IMR-90 (cell line): ENCODE measurements at places on chromosomes 11 and 22.

- DNase-seq = no peak
These were observed 47.9 kb upstream of the PPP2R1B start for GRCh38 chr11:111814106-111814505.

DNA sequence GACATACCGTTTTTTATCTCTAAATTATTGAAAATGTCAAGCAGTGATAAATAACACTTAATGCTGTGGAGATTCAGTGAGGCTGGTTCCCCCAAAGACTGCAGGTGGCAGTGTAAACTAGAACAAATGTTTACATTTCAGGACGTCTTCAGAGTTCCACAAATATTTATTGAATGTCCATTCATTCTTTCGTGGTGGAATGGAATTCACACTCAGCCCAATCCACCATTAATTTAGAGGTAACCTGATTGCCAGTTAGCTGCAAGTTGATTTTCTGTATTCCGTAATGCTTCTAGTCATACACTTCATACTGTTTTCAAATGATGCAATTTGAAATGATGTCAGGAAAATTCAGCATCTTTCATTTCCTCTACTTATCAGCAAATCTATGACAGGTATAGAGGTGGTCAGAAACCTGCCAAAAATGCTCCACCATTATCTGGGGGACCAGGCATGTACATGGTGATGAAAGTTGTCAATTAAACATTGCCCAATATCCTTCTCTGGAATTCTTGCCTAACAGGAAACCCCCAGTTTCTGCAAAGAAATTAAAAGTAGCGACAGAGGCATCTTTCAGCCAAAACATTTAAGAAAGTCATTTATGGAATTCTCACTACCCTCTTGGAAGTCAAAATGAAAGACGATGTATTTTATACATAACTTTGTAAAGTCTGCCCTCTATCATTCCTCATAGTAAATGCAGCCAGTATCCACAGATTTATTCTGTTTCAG is 94.3 kb upstream of the BMAL1 start:
- DNase-seq = peak; percentile 54

- DNase-seq = no peak
These were observed 841.8 kb upstream of the TENM4 start for GRCh38 chr11:80282643-80283042.

DNA sequence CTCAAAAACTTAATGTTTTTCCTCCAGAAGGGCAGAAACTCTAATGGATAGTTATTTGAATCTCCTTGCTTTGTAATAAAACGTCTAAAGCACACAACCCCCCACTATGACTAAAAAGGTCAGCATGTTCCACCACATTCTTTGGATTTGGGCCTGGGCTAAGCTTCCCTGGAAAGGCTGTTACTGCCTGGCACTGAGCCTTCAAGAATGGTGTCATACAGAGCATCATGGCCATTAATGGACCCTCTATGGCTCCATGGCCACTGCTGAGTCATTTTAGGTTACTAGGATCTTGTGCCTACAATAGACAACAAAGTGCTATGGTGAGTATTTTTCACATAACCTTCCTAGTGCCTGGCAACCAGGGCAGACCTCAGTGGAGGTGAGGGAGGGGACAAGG is 242.6 kb upstream of the FAT3 start:
- DNase-seq = peak; percentile 88

GRCh38 chr11:14435717-14436512 is 63.7 kb downstream of the COPB1 start:
- no peak for DNase-seq

DNA sequence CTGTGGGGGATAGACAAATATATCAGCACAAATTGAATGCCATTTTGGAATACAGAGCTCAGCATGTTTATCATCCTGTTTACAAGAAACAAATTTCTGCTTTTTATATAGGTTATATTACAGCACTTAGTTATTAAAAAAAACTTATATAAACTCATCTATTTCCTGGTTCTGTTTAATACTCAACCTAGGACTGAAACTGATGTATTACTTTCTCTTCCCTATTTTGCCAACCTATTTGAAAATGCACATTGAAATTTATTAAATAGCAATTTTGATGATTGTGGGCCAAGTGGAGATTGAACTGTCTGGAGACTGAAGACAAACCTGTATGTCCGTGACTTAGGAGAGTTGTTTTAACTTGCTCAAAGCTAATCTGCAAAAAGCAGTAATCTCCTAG is 288.3 kb upstream of the ANO3 start:
- no peak for DNase-seq

DNA sequence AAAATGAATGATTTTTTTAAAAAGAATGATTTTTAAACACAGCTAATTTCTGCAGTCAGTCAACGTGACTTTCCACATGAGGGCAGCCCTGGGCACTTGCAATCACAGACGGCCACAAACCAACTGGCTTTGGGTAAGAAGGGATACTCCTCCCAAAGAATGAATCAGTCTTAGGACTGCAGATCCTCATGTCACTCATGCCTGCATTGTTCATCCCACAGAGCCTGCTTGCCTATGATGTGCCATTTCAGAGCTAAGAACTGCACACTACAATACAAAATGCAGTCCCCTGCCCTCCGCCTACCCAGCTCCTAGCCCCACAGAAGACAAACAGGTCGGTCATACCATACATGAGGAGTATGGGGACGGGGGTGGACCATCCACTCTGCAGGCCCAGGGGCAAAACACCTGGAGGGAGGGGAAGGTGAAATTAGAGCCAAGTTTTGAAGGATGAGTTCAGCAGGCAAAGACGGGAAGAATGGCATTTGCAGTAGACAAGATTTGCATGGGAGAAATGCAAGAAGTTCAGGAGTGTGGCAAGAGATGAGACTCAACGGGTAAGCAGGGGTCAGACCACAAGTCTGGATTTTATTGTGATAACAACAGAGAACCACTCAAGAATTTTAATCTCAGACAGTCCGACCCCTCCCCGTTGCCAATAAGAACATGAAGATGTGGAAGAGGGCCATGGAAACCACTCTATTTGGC is 24.7 kb downstream of the PACSIN2 start:
- peak; percentile 89 for DNase-seq

- DNase-seq = no peak
These were observed 607.9 kb upstream of the B3GAT1 start for GRCh38 chr11:135019899-135020298.

DNA sequence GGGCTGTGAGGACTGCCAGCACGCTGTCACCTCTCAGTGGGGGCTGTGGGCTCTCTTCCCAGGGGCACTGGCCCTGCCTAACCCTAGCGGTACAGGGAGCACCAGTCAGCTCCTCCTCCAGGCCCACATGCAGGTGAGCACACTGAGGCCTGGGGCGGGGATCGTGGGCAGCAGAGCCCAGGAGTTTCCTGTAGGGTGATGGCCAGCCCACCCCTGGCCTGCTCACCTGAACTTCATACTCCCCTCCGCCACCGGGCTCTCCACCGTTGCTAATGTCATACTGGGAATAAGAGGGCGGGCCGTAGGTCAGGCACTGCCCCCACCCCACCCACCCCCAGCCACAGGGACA is 10.0 kb upstream of the TREH start:
- no peak for DNase-seq

DNA sequence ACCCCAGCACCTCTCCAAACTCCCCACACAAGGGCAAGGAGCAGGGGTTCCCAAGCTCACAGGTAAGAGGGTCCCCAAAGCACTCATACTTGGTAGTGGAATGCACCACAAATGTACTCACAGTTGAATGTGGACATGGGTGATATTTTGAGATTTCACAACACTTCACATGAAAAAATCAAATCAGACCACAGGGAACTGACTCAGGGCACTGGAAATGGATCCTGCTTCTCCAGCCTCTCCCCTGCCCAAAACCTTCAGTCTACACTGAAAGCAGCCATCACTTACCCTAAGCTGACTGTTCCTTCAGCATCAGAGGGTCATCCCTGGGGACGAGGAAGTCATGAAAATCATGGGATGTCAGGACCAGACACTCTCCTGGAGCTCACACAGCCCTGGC is 40.2 kb downstream of the SCGB1A1 start:
- peak; percentile 33 for DNase-seq

GRCh38 chr11:73201249-73201648 is 16.8 kb upstream of the P2RY2 start:
- DNase-seq = peak; percentile 39

- DNase-seq = no peak
These were observed 34.2 kb downstream of the PICALM start for GRCh38 chr11:86034710-86035109.

DNA sequence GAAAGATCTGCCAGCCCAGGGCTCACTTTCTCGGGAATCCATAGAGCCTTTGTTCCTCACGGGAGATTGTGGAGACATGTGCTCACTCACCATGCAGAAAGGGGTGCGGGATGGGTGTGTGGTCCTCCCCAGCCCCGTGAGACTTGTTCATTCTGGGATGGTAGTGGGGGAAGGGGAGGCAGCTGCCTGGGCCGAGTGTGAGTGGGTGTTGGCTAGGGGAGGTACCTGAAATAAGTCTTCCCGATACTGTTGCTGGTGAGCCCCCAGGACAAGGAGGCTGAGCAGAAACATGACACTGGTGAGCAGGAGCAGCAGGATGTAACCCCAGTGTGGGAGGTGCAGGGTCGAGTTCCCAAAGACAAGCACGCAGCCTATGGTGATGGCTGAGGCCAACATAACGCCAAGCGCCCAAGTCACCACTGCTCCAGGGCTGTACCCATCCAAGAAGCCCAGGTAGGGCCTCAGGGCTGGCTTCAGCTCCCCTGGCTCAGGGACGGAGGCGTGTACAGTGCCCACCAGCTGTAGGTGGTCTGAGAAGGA is 2.8 kb downstream of the SLC7A4 start:
- no peak for DNase-seq

GRCh38 chr22:46064966-46065666 is 85.2 kb upstream of the PPARA start:
- DNase-seq = no peak

GRCh38 chr11:45670386-45671135 is 5.1 kb upstream of the CHST1 start:
- DNase-seq = no peak

DNA sequence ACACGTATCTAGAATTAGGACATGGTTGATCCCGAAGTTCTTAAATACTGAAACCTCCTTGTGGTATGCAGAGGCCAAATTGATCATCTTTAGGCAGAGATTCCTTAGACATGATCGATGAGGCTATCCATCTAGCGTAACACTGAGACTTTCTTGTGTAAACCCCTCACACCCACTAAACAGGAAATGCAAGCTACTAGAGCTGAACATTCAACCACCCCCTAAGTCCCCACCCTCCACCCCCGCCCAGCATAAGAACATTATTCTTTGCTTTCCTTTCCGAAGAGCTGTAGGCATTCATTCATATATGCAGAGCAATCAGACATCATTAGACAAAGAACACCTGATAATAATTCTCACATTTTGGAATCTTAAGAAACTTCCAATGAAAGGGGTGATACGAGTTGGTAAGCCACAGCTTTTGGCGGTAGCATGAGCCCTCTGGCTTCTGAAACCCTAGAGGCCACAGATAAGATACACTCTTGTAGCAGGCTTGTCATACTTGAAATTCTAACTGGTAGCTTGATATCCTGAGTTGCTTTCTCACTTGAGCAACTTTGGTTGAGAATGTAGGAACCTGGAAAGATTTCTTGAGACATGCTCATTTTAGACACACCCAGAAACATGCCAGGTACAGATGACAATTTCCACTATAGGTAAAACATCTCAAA is 42.2 kb downstream of the FLI1 start:
- no peak for DNase-seq

GRCh38 chr11:73978576-73979086 is 4.0 kb downstream of the UCP2 start:
- DNase-seq = peak; percentile 24

DNA sequence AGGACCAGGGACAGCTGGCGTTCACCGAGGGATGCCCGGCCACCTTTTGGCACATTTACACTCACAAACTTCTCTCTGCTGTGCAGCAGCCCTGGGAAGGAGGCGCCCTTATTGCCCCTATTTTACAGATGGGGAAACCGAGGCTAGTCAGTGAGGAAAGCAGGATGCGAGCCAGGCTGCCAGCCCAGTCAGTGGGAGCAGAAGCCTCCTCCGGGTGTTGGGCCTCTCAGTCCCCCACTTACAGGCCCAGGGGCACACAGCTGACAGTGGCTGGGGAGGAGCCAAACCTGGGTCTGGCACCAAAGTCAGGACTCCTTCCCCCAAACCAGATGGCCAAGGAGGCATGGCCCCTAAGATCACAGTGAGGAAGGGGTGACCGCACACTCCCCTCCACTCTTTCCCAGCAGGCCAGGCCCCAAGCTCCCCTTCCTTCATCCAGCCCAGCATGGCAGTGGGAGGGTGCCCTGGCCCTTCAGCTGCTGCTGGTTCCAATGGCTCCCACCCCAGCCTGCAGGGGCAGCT is 121.4 kb upstream of the ANO1 start:
- no peak for DNase-seq

DNA sequence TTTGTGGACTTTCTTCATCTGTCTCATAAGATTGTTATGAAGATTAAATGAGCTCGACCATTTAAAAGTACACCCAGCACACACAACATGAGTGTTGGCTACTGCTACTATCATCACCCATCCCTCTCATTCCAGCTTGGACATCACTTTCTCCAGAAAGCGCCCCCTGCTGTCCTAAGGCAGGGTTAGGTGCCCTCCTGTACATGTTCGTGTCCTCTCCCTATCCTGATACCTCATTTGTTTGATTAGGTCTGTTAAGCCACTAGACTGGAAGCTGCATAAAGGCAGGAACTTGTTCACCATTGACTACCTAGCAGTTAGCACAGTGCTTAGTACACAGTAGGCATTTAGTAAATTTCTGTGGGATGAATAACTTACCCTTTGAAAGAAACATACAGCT is 85.5 kb downstream of the ENTHD1 start:
- peak; percentile 6 for DNase-seq
